CD4-positive, alpha-beta T cell treated with Interferon alpha-2 for 1 hour (primary cell): ENCODE measurements at places on chromosomes 7 and 10.

DNA sequence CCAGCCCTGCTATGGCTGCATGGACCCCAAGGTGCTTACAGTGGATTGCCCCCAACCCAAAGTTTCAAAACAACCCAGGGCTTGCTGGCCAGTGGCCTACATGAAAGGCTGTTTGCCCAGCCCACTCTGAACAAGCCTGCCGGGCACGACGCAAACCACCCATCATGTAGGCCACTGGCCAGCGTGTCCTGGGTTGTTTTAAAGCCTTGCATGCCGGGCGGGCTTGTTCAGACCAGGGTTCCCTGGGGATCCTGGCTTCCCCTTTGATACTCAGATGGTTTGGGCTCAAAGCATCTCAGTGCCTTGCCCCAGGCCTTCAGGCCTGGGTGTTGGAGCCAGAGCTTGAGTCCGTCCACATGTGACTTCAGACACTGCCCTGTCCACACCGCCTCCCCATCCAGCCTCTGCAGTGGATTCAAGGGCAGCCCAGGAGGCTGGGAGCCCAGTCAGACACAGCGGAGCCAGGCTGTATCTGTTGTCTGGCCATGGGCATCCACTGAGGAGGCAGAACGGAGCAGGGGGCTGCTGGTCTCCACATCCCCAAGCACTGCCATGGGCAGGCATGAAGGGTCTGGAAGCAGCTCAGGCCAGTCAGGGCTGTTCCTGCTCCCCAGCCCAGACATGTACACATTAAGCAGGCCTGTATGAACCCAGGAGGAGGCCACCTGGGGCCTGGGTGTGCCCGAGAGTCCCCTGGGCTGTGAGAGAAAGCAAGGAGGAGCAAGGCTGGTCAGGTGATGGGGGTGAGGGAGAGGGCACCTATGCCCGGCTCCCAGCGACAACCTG lies 4.0 kb upstream of the ADIRF start:
- DNase-seq = no peak

GRCh38 chr7:11237742-11238141 lies 264.1 kb downstream of the PHF14 start:
- DNase-seq = no peak

DNA sequence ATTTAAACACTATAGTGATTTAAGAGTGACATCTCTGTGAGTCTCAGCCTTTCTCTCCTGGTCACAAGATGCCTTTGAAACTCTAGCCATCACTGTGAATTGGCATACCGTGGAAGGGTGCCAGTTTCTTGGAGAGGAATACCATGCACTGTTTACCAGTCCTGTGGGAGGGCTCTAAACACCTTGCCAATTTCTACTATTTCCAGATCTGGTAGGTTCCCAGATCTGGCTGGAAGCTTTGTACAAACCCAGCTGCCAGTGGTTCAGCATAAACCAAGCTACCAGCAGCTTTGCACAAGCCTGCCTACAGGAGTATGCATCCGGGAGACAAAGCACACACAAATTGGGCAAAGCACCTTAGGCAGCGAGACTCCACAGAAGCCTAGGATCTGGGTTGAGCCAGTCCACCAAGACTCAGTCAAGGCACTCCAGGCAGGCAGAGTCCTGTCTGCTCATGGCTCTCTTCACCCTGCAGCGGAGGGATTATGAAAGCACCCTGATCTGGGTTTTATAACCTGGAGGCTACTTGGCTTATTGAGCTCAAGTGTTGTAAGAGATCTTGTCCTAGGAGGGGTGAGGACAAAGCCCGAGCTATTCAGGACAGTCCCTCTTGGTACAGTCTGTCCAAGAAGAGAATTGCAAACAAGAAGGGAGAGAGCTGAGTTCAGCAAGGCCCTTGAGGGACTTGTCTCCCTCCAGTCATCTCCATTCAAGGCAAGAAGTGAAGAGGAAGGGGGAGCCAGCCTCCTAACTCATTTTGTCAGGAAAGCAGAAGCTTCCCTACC lies 23.6 kb downstream of the MCM10 start:
- no peak for DNase-seq

DNA sequence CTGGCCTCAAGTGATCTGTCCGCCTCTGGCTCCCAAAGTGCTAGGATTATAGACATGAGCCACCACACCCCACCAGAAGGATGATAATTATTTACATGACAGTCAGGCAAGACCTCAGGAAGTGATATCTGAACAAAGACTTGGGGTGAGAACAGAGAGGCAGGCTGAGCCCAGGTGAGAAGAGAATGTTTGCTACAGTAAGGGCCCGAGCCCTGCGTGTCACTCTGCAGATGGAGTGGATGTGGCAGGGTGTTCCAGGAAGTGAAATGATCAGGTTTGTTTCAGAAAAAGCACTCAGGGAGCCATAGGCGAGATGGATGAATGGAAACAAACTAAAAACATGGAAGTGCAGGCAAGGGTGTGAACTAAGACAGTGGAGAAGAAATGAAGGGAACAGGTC lies 22.2 kb downstream of the SFMBT2 start:
- DNase-seq = peak; percentile 16

DNA sequence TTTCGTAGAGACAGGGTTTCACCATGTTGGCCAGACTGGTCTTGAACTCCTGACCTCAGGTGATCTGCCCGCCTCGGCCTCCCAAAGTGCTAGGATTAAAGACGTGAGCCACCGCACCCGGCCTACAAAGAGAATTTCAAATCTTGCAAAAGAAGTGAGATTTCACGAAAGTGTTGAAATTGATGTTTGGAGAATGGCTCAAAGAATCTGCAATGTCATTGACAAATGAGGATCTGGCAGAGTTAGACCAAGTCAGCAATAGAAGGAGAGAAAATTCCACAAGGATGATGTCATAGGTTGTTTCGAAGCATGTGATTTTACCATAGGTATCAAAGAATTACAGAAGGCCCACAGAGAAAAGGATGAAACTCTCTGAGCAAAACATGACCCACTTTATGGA lies 71.7 kb downstream of the LYZL2 start:
- no peak for DNase-seq

DNA sequence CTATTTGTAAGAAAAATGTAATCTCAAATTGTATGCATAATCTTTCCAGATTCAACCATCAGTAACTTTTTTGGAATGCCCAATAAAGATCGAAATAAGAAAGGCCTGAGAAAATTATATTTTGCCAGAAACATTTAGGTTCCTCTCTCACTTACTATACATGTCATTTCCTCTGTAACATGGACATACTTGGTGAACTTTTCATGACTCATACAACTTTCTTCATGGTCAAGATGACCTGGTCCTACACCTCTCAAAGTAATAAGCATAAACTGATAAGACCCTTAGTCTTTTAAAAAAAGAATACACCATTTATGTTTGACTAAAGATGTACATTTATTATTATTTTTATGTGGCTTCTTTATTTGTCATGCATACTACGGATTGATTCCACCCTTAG lies 125.3 kb downstream of the REEP3 start:
- DNase-seq = no peak

- DNase-seq = no peak
These were observed 406.9 kb upstream of the PRKCQ start for GRCh38 chr10:6986927-6987326.

- no peak for DNase-seq
These were observed 46.4 kb downstream of the ZNF680 start for GRCh38 chr7:64516451-64516850.

GRCh38 chr10:3485057-3485686 lies 299.8 kb downstream of the KLF6 start:
- DNase-seq = peak; percentile 60

GRCh38 chr7:102889851-102890250 lies 22.9 kb upstream of the LRRC17 start:
- no peak for DNase-seq

DNA sequence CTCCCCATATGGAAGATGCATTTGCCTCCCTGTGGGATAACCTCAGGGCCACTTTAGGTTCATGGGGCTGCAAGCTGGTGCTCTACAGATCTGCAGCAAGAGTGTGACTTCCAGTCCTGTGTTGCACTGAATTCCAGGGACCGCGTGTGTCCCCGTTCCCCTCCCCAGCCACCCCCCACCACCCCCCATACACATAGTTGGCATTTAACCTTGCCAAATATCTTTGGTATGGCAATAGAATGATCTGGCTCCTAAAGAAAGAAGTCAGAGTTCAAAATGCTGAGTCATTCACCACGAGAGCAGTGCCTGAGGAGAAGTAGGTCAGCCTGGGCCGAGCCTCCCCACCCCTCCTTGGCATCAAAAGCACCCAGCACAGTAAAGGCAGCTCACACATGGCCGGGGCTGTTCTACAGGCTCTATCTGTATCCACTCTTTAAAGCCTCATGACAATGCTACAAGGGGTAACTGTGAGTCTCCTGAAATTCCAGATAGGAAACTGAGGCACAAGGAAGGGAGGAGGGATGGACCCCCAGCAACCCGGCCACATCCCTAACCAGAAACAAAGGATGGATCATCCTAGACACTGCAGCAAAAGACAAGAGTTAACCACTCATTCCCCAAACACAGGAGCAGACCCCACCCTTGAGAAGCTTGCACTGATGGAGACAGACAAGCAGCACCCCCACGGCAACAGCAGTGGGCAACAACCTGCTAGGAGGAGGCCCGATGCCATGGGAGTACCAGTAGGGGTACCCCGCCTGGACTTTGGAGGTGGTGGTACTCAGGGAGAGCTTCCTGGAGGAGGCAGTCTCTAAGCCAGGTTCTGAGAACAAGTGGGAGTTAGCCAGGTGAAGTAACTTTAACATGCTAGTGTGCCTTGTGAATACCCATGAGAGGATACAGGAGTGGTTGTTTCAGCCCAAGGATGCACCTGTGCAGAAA lies 70.3 kb upstream of the NANOS1 start:
- DNase-seq = no peak

DNA sequence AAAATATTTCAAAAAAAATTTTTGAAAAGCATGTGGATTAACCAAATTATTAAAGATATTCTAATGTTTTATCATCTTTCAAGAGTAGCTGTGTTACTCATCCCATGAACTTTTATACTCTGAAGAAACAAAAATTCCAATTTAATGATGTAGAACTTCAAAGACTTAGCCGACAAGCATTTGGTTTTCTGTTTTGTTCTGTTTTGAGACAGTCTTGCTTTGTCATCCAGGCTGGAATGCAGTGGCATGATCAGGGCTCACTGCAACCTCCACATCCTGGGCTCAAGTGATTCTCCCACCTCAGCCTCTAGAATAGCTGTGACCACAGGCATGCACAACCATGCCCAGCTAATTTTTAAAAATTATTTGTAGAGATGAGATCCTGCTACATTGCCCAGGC lies 17.8 kb upstream of the LCOR start:
- no peak for DNase-seq

DNA sequence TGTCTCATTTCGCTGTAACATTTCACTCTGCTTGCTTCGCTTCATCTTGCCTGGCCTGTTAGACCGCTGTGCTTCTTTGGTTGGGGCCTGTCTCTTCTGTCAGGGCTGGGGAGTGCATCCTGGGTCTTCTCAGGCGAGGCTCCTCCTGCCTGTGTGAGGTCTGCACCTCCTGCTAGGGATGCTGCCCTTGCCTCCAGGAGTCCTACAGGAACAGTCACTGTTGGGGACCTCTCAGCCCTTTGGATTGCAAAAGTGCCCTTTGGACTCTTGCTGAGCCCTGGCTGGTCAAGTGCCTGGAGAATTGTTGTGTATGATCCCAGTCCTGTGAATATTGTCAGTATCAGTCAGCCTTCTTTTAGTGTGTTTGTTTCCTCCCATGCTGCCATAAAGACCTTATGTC lies 84.1 kb downstream of the MDFIC start:
- no peak for DNase-seq

DNA sequence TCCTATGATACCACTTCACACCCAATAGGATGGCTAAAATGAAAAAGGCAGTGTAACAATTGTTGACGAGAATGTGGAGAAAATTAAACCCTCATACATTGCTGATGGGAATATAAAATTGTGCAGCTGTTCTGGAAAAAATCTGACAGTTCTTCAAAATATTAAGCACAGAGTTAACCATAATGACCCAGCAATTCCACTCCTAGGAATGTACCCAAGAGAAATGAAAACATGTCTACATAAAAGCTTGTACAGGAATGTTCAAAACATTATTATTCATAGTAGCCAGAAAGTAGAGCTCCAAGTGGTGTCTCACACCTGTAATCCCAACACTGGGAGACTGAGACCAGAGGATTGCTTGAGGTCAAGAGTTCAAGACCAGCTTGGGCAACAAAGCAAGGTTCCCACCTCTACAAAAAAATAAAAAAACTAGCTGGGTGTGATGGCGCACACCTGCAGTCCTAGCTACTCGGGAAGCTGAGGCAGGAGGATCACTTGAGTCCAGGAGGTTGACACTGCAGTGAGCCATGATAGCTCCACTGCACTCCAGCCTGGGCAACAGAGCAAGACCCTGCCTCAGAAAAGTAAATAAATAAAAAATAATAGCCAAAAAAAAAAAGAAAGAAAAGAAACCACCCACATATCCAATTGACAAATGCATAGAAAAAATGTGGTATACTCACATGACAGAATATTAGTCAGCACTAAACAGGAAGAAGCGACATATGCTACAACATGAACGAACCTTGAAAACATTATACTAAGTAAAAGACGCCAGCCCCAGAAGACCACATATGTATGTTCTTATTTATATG lies 5.0 kb downstream of the RHEB start:
- no peak for DNase-seq
